ENCODE measurements at places on chromosomes 13 and 19. TPM values are rescaled to one million over a fixed set of nuclear protein-coding genes. Genes with fewer than 3 reads are reported as not detected.
A peak's percentile ranks its signal among the peaks of the same experiment; 100 is the strongest.

KCNC3 gene
- total RNA-seq = not detected

TEX26 gene
- total RNA-seq = not detected

FGF14 gene
- under 0.01 TPM for total RNA-seq

DMKN gene
- total RNA-seq = 0.36 TPM

CD177 gene
- total RNA-seq = not detected

TLE2 gene
- 0.28 TPM for total RNA-seq

SYT5 gene
- under 0.01 TPM for total RNA-seq

LSM4 gene
- total RNA-seq = 88.0 TPM

C19orf73 gene
- total RNA-seq = 0.28 TPM

GRCh38 chr19:3866910-3867638 lies 1.8 kb downstream of the ZFR2 start:
- no peak for DNase-seq

DNA sequence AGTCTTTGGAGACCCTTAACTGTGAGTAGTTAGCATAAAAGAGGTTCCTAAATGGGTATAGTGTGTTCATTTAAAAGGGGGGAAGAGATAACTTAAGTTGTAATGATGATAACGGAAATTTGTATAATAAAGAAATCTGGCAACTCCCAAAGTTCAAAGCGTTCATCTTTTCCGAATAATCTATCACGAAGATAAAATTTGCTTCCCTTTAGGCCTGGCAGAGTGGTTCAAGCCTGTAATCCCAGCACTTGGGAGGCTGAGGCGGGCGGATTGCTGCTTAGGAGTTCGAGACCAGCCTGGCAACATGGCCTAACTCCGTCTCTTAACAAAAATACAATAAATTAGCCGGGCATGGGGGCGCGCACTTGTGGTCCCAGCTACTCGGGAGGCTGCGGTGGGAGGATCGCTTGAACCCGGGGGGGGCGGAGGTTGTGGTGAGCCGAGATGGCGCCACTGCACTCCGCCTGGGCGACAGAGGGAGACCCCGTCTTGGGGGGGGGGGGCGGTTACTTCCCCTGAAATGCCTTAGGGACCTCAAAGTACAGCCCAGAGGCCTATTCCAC lies 934 bp downstream of the N4BP2L2 start:
- no peak for DNase-seq

- DNase-seq = peak; percentile 63
Observed at GRCh38 chr13:65638572-65639168, 1591.5 kb downstream of the PCDH9 start.

DNA sequence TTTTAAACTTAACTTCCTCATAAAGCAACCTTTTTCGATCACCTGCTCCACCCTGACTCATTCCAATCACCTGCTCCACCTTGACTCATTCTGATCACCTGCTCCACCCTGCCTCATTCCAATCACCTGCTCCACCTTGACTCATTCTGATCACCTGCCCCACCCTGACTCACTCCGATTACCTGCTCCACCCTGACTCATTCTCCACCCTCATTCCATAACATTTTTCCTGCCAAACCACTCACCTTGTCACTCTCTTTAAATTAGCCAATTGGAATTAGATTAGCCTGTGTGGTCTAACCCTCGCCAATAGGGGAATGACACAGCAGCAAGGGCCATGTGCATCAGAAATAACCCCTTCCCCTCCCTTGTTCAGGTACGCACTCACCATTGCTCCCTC lies 31.9 kb upstream of the ZNF83 start:
- no peak for DNase-seq

- no peak for DNase-seq
Observed at GRCh38 chr19:3645726-3646125, 19.1 kb upstream of the CACTIN start.

DNA sequence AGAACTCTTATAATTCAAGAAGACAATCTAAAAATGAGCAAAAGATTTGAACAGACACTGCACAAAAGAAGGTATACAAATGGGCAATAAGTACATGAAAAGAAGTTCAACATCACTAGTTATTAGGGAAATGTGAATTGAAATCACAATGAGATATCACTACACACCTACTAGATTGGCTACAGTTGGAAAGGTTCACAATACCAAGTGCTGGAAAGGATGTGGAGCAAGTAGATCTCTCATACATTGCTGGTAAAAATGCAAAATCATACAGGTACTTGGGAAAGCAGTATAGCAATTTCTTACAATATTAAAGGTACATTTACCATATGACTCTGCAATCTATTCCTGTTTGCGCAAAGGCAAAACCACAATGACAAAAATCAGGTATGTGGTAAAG lies 145.7 kb downstream of the LHFPL6 start:
- no peak for DNase-seq

DNA sequence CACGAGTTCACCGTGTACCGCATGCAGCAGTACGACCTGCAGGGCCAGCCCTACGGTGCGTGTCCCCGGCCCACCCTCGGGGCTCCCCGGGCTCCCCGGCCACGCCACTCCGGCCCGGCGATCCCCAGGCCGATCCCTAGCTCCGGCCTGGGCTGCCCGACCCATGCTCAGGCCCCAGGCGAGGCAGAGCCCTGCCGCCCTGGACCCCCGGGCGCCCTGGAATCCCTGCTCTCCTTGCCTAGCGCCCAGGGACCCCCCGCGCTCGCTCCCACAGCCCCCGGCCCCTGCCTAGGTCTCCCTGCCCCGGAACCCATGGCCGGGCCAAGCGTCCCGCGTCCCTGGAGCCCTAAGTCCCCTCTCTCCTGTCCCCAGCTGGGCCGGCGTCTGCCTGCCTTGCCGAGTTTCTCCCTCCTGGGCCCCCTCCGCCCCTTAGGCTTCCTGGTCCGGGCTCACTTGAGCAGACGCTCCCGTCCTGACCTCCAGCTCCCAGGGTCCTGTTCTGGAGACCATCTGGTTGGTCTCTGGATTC lies 494 bp downstream of the NCLN start:
- DNase-seq = no peak

DNA sequence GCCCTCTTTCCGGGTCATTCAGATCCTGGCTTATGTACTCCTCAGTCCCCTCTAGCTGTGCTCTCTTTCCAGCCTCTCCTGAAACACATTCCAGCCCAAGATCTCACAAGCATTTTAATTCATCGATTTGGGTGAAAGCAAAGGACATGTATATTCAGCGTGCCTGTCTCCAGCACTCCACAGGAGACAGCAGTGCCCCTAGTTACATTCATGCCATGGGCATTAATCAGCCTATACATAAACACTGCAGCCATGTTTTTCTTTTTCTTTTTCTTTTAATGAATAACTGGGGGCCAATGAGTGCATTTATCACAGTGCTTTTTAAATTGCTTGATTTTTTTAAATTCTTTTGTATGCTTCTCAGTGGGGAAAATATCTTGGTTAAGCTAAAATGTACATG lies 199.1 kb downstream of the DCT start:
- peak; percentile 36 for DNase-seq

- no peak for DNase-seq
Observed at GRCh38 chr19:41563854-41564514, 12.0 kb upstream of the CEACAM21 start.

- peak; percentile 20 for DNase-seq
Observed at GRCh38 chr13:97945792-97946419, 7.6 kb upstream of the IPO5 start.

DNA sequence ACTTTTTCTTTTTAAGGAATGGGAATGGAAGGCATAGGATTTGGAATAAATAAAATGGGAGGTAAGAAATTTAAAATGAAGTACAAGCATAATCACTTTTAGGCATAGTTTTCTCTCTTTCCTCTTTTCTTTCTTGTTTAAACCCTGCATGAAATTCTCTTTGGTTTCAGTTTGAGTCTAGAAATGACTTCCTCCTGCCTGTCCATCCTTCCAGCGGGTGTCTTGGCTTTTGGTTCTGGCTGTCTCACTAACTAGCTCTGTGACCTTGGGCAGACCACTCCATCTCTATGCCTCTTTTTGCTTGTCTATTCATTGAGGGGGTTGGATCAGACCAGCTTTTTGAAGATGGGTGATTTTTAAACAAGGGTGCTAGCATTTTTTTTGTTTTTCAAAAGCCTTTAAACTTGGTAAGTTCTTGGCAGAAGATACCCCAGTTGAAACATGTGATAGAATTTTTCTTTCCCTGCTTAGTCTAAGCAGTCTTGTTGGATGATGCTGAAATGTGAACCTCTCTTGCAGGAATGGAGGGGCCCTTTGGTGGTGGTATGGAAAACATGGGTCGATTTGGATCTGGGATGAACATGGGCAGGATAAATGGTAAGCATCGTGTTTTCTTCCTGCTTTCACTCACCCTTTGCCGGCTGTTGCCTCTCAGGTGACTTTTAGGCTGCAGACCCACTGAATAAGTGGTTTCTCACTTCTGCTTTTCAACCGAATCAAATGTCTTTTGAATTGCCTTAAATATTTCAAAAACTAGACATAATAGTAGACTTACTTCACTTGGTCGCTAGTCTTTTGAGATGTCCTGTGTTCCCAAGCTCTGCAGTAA lies 28.6 kb downstream of the PRAM1 start:
- no peak for DNase-seq

- no peak for DNase-seq
Observed at GRCh38 chr19:33150852-33151518, 19.1 kb downstream of the WDR88 start.

GRCh38 chr13:94416454-94417080 lies 62.9 kb downstream of the DCT start:
- peak; percentile 24 for DNase-seq

All from IMR-90 (cell line).